ENCODE measurements at places on chromosomes 1 and 21. TPM values are rescaled to one million over a fixed set of nuclear protein-coding genes. Genes with fewer than 3 reads are reported as not detected.

RASSF5 gene
- total RNA-seq, result 3.1 TPM

CLCA4 gene
- total RNA-seq, result 0.96 TPM

DDR2 gene
- 1.7 TPM for total RNA-seq

C1orf141 gene
- not detected for total RNA-seq

OSCP1 gene
- 6.3 TPM for total RNA-seq

CALML6 gene
- total RNA-seq, result 0.43 TPM

LDLRAD1 gene
- total RNA-seq, result under 0.01 TPM

IVL gene
- total RNA-seq, result 0.43 TPM

KRTAP19-4 gene
- not detected for total RNA-seq

FLG2 gene
- total RNA-seq, result not detected

LCE1E gene
- 0.24 TPM for total RNA-seq

FCRLB gene
- 1.7 TPM for total RNA-seq

VANGL2 gene
- total RNA-seq, result 6.6 TPM

HSD11B1 gene
- 49.6 TPM for total RNA-seq

KRTAP19-3 gene
- not detected for total RNA-seq

KHDRBS1 gene
- total RNA-seq, result 38.6 TPM

HES4 gene
- total RNA-seq, result 62.2 TPM

BMP8A gene
- not detected for total RNA-seq

TBX15 gene
- not detected for total RNA-seq

HSPB7 gene
- not detected for total RNA-seq

TNFRSF8 gene
- total RNA-seq, result not detected

PGLYRP3 gene
- total RNA-seq, result not detected

DDAH1 gene
- 2.1 TPM for total RNA-seq

ANGEL2 gene
- 22.7 TPM for total RNA-seq

LINGO4 gene
- not detected for total RNA-seq

CCT8 gene
- total RNA-seq, result 286 TPM

CXADR gene
- total RNA-seq, result 29.0 TPM

TENT5C gene
- total RNA-seq, result 0.24 TPM

FCMR gene
- under 0.01 TPM for total RNA-seq

TNFRSF25 gene
- total RNA-seq, result 21.0 TPM

HMGN2 gene
- 96.4 TPM for total RNA-seq

TTLL7 gene
- 0.43 TPM for total RNA-seq

OR6K3 gene
- under 0.01 TPM for total RNA-seq

PTPN22 gene
- 0.96 TPM for total RNA-seq

SPATA45 gene
- total RNA-seq, result not detected

MYOM3 gene
- 0.21 TPM for total RNA-seq

All from tracheal epithelial cell (primary cell).